ENCODE measurements at places on chromosomes 6 and 20.

DNA sequence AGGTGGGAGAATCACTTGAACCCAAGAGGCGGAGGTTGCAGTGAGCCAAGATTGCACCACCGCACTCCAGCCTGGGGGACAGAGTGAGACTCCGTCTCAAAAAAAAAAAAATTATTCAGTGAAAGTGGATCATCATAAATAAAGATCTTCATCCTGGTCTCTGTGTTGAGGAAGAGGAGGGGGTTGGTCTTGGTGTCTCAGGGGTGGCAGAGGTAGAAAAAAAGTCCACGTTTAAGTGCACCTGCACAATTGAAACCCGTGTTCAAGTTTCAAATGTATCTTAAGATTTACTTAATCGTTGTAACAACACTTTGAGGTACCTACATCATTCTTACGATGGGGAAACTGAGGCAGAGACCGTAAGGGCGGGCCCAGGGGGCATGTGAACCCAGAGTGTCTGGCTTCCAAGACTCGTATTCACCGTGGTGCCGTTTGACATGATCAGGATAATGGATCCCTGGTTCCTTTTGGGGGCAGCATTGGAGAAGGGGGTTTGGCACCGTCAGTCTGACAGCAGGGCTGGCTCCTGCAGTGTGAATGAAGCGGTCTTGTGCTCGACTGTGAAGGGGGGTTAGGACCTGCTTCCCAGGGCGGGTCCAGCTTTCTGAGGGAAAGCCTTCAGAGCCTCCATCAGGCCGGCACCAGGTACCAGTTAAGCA, 32.9 kb upstream of the ID1 start:
- no peak for DNase-seq

DNA sequence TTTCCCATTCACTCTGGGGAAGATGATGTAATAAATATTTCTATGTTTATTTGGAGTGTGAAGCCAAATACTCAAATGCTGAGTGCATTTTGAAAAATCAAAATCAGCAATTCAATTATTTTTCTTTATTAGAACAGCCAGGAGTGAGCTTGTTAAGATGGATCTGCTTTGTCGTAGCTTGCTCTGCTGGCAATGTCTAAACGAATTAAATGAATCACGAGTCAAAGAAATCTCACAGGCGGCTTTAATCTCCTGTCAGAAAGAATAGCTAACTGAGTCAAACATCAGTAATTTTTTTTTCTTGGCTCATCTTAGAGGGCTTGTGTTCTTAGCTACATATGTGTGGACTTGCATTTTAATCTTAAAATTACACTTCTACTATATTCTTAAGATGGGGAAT, 100.2 kb upstream of the HMGN3 start:
- no peak for DNase-seq

DNA sequence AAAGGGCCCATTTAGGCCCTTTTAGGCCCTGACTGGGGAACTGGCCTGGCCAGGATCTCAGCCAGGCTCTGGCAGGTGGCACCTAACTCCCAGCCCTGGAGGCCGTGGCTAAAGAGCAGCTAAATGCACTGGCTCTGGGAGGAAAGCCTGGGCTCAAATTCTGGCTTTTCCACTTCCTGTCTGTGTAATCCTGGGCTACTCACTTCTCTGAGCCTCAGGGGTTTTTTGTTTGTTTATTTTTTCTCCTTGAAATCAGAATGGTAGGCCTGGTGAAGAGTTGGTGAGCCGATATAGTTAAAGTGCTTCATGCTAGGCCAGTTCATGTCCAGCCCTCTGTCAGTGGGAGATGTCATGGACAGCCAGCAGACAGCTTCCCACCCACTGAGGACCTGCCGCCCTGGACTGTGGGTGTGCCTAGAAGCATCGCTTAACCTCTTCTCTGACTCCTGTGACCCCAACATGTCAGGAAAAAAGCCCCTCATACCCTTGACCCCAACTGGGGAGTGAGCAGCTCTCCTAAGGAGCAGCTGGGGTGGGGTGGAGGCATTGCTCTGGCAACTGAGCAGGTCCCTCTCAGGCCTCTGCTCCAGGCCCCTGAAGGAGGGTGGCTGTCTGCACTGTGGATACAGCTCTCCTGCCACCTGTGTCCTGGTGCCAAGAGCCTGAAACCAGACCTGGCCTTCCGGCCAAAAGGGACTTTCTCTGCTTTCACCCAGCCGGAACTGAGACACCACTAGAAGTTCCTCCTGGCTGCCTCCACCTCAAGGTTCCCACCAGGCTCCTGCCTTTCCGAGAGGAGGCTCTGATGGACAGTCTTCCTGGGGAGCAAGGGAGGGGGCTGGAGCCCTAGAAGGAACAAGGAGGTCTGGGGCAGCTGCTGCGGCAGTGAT, 57.2 kb upstream of the MYL9 start:
- peak; percentile 60 for DNase-seq

DNA sequence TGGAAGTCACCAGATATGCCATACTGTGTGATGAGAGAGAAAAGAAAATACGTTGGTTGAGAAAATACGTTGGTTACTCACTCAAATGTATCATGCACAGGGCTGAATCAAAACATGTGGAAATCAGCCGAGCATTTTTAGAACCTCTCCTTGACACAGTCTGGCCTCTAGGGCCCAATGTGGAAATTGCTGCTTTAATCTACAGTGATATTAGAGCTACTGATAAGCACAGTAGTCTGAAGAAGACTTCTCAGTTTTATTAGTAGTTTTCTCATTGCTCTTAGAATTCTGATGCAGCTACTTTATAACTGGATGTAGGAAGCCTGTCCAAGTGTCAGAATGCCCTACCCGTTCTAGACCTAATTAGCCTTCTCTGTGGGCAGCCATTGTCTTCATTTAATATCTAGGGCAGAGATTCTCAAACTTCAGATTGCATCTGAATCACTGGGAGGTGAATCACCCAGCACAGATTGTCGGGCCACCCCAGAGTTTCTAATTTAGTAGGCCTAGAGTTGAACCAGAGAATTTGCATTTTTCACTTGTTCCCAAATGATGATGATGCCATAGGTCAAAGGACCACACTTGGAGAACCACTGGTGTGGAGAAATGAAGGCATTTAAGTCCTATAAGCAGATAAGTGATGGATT, 229.1 kb downstream of the PLCB1 start:
- DNase-seq, result peak; percentile 50

DNA sequence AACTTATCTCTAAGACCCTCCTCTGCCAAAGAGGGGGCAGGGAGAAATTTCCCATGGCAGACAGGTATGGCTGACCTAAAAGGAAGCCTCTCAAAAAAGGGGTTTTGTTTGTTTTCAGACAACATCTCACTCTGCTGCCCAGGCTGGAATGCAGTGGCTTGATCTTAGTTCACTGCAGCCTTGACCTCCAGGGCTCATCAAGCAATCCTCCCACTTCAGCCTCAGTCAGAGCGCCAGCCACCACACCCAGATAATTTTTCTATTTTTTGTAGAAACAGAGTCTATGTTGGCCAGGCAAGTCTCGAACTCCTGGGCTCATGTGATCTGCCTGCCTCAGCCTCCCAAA, 3.8 kb downstream of the EZR start:
- DNase-seq, result peak; percentile 68

GRCh38 chr6:130846501-130846900, 19.3 kb downstream of the SMLR1 start:
- DNase-seq, result no peak

- DNase-seq, result no peak
Observed at GRCh38 chr6:12163149-12163548, 127.0 kb upstream of the EDN1 start.

DNA sequence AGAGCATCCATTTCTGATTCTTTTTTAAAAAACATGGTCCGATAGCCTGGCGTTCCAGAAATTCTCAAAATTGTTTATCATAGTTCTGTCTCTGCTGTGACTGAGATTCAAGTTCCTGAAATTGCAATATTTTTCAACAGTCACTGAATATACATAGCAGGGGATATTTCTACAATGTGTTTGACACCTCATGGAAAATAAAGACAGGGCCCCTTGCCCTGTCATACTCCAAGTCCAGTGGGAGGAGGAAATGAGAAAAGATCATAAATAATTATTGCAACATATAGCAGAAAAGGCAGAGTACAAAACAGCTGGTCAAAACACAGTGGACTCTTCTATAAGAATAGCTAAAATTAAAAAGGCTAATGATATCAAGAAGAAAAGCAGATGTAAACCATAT, 234.8 kb upstream of the SPTLC3 start:
- DNase-seq, result no peak

DNA sequence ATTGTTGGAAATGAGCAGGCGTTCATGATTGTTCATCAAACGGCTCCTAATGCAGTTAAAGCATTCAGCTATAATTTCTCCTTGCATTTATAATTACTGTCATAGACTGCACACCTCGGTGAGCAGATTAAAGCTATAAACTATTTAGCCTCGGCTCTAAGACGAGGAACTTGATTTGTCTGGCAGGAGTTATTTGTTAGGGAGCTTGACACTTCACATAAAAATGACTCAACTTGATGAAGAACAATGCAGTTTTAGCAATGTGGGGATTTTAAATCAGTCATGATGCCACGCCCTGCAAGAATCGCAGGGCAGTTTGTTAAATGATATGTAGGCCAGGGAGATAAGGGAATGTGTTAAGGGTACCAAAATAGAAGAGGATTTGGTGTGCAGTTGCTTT, 290.2 kb downstream of the TSHZ2 start:
- DNase-seq, result no peak

DNA sequence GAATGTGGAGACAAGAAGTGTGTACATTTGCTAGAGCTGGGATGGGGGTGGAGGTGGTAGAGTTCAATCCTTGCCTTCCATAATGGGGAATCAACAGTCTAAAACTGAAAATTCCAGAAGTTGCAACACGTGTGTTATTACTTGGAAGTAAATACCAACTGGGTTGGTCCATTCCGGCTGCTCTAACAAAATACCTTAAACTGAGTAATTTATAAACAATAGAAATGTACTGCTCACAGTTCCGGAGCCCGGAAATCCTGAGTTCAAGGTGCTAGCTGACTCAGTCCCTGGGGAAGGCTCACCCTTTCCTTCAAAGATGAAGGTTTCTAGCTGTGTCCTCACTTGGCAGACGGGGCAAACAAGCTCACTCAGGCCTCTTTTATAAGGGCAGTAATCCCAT, 59.0 kb downstream of the RIN2 start:
- DNase-seq, result peak; percentile 43

GRCh38 chr6:148518511-148519156, 176.0 kb downstream of the SASH1 start:
- no peak for DNase-seq

DNA sequence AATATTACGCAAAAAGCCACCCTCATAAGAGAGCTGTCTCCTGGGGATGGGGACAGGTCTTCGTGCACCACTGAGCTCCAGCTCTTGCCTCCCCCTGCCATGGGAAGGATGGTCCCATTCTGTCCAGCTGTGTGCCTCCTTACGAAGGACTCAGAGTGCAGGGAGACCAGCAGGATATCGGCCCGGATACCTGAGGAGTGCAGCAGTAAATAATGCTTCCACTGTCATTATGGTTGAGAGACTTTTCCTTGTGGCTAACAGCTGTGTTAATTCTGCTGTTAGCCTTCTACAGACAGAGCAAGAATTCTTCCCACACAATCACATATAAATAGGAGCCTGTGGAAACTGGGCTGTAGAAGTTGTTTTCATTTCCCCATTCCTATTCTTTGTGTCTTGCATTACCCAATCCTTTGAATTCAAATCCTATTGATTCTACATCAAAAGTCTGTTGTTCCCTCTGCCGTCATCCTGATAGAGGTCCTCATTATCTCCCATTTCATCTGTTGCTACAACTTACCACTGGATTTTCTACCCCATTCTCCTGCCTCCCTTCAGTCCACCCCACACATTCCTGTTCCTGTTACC, 364.6 kb upstream of the SOX4 start:
- no peak for DNase-seq

- DNase-seq, result no peak
Observed at GRCh38 chr20:64068386-64069208, 5.6 kb downstream of the TCEA2 start.

DNA sequence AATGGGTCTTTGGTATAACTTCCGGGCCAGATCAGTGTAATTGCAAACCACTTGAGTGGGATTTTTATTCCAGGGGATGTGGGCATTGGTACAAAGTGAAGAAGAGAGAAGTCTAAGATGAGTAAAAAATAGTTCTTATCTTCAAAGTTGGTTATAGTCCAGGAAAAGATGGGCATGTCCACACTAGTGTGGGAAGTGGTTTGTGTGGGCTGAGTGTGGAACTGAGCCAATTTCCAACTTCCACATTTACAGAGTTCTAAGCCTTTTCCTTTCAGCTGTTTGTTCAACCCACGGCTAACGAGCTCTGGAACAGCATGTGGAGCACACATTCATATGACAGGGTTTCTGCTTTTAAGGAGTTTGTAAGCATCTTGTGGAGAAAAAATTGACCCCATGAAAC, 72.3 kb upstream of the IFNGR1 start:
- DNase-seq, result no peak

- DNase-seq, result no peak
Observed at GRCh38 chr6:139198529-139199288, 63.8 kb downstream of the HECA start.

- DNase-seq, result no peak
Observed at GRCh38 chr6:33546766-33547165, 33.3 kb downstream of the BAK1 start.

- DNase-seq, result no peak
Observed at GRCh38 chr20:16488616-16489015, 84.6 kb downstream of the KIF16B start.

DNA sequence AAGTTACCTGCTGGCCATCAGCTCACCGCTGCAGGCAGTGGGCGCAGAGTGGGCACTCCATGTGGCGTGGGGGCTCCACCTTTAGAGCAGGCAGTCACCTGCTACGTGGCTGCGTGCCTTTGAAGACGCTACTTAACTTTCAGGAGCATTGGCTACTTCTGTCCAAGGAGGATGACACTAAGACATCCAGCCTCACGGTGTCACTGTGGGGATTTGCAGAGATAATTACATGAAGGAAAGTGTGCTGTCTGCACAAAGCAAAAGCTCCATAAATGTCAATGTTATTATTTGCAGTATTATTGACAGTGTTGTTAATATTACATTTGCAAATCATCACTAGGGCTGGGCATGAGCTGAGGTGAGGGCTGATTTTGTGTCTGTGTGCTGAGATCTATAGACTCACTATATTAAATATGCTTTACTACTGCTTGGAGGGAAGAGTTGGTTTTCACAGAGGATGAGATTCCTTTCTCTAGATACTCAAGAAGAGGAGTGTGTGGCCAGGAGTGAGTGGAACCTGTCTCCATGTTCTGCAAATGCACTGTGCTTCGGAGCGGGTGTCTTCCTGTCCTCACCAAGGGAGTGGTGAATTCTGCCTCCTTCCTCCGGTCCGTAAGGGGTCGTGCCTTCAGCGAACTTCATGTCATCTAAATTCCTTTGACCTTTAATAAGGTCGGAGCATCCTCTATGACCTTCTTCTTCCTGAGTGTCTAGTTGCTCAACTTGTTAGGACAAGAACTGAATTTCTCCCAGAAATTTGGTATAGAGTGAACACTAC, 165.8 kb upstream of the SYNDIG1 start:
- DNase-seq, result peak; percentile 4

- no peak for DNase-seq
Observed at GRCh38 chr20:49526056-49526455, 41.9 kb downstream of the PTGIS start.

- no peak for DNase-seq
Observed at GRCh38 chr6:41594326-41594725, 43.9 kb upstream of the MDFI start.

- no peak for DNase-seq
Observed at GRCh38 chr20:50297498-50298376, 107.1 kb downstream of the CEBPB start.
